ENCODE measurements at places on chromosomes 4 and X.

- DNase-seq, result no peak
Observed at GRCh38 chrX:54076903-54077302, 32.6 kb upstream of the PHF8 start.

DNA sequence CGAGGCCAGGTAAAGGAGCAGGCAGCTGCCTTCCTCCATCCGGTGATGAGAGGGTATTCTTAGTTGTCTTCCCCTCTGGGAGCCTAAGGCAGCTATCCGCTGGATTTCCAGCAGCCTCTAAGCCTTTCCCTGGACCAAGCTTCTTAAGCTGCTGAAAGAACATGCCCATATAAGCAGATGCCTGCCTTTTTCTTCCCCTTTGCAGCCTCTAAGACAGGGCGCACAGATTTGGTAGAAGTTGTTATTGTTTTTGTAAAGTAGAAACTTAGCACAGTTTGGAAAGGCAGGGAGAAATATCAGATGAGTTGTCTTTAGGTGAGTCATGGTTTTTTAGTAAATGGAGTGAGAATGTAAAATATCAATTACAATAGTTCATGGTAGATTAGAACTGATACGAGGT is 210.8 kb downstream of the ARHGAP10 start:
- no peak for DNase-seq

GRCh38 chr4:6529021-6529420 is 46.0 kb upstream of the MAN2B2 start:
- no peak for DNase-seq

- DNase-seq, result no peak
Observed at GRCh38 chr4:121143131-121143530, 21.0 kb downstream of the TNIP3 start.

GRCh38 chr4:9921326-9921725 is 100.0 kb downstream of the SLC2A9 start:
- DNase-seq, result no peak

Measured in large intestine (tissue), 12 donors.